ENCODE measurements at places on chromosomes 2 and 18.

DNA sequence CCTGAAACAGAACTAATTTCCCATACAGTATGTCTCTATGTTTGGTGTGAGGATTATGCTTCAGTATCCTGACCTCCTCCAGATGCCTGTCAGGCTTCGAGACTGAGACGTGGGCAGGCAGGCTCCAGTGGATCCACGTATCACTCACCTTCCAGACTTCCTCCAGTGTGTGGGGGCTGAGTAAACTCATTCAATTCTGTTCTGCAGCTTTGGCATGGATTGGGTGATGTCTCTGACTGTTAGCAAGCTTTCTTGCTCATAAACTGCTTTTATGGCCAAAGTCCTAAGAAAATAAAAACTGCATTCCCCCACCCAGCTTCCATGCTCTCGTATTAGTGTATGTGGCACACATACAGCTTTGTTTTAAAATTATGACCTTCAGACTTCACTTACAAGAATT lies 53.6 kb downstream of the CCDC93 start:
- no peak for DNase-seq

- peak; percentile 13 for DNase-seq
Observed at GRCh38 chr2:11344956-11345677, 681 bp upstream of the ROCK2 start.

DNA sequence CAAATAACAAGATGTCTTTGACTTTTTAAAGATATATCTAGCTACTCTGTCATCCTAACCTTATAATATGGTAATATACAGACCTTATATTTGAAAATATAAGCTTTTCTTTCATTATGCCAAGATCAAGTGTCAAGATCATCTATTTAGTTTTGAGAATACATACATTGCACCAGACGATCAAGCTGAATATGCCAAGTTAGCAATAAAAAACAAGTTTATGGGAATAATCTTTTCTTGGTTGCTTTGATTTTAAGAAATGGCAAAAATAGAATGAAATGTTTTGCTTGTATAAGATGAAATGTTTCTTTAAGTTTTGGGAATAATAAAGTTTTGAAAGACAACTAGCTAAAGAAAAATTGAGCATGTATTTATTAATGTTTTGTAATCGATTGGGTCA lies 163.8 kb downstream of the DPP4 start:
- DNase-seq, result no peak

DNA sequence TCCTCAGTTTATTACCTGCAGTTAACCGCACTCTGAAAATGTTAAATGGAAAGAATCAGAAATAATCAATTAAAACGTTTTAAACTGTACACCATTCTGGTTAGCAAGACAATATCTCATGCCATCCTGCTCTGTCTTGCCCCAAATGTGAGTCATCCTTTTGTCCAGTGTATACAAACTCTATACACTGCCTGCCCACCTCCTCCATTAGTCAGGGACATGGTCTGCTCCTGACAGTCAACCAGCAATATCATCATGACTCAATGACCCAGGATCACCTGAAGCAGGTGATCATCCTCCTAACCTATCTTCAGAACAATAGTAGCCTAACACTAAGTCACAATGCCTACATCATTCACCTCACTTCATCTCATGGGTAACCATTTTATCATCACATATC lies 214.7 kb downstream of the KCNH7 start:
- DNase-seq, result no peak

- no peak for DNase-seq
Observed at GRCh38 chr2:106147159-106147558, 46.9 kb downstream of the UXS1 start.

- DNase-seq, result no peak
Observed at GRCh38 chr2:238085899-238086298, 14.2 kb upstream of the ESPNL start.

DNA sequence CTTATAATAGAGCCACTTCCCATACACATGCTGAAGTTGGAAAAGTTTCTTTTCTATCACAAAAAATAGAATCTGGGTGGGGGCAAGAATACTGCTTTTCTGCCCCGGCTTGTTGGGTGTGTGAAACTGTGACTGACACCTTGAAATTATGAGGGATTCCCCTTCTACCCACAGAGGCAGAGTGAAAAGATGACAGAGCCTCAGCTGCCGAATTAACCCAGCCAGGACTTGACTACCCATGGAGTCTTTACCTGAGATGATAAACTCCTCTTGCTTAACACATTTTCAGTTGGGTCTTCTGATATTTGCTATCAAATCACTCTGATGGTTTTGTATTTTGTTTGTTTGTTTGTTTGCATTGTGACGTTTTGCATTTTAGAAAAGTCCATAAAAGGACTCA lies 66.0 kb upstream of the PMAIP1 start:
- no peak for DNase-seq

DNA sequence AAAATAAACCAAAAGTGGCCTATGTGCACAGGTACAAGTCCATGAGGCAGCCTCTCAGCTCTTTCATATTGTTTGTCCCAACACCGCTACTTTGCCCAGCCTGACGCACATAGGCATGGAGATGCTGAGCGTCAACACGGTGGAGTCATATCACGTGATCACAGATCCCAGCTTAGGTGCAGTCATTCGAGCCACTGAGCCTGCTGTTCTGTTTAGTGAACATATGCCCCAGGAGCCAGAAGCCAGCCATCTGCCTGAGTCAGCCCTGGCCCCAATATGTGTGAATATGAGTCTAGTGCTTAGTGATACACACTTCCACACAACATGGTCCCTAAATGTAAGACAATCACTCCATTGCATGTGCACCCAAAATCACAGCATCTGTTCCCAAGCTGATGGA lies 88.2 kb upstream of the LCLAT1 start:
- no peak for DNase-seq

- no peak for DNase-seq
Observed at GRCh38 chr18:9810994-9811705, 74.6 kb upstream of the TXNDC2 start.

DNA sequence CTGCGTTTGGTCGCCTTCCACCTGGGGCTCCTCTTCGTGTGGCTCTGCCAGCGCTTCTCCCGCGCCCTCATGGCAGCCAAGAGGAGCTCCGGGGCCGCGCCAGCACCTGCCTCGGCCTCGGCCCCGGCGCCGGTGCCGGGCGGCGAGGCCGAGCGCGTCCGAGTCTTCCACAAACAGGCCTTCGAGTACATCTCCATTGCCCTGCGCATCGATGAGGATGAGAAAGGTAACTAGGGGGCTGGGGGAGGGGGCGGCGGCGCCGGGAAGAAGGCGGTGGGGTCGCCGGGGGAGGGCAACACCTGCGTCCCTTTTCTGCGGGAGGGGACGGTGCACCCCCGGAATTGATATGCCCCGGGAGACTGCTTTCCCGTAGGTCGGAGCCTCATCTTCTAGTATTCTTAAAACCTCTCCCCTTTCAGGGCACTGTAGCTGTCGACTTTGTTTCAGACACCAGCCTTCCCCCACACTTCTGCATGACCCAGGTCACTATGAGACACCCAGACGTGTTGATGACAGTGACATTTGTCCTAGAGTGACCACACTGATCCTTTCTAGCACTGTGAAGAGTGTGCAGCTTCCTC lies 755 bp downstream of the SPAST start:
- no peak for DNase-seq

DNA sequence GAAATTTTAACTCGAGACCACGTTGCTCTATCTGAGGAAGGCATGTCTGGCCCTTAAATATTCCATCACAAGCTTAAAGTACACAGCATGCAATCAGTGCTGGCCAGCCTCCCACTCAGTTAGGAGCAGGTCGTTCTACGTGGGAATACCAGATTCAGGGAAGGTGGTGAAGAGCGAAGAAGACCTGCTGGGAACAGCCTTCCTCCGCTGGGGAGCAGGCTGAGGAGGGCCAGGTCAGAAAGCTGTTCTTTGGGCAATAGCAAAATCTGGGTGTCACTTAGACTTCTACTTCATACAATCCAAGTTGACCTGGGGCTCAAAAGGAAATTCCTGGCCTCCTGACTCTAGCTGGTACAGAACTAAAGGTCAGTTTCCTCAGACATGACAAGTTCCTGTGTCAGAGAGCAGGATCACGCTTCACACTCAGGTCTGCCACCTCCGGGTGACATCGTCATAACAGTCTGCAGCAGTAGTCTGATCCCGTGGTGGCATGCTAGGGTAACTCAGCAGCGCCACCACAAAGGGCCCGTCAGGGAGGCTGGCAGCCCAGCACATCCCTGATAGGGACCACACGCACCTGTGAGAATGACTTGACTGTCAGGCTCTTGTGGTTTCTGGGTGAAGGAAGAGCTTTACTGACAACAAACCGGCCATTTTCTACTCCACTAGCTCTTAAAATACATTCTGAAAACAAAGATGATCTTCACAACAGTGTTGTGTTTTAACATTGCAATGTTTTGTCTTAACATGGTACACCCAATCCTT lies 35.2 kb upstream of the NAPG start:
- peak; percentile 21 for DNase-seq

DNA sequence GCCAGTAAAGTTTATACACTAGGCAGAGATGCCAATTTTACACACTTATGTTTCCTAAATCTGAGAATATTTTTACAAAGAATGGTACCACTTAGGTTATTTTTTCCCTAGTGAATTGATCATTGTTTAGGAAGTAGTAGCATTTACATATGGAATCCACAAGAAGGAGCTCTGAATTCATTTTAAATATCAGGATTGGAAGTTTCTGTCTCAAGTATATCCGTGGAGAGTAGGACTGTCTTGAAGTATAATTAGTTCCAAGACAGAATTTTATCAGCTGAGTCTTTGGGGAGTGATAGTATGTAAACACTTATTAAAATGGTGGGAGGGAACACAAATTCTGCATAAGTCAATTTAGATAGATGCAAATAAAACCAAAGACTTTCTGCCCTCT lies 82.3 kb upstream of the FAM98A start:
- no peak for DNase-seq

DNA sequence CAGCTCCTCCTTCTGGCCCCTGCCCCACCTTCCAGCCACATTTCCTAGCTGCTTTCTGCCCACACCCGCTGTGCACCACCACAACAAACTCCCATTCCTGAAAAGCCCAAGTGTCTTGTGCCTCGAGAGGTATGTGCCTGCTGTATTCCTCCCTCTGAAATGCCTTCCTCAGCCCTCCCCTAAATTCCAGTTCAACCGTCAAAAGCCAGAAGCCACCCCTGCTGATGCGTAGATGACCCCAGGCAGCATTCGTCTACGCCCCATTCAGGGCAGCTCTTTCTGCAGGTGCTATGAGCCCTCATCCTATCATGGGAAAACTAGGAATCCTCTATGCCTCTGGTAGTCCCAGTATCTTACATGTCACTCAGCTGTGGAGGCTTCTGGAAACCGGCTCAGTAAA lies 71.7 kb downstream of the DNMT3A start:
- no peak for DNase-seq

DNA sequence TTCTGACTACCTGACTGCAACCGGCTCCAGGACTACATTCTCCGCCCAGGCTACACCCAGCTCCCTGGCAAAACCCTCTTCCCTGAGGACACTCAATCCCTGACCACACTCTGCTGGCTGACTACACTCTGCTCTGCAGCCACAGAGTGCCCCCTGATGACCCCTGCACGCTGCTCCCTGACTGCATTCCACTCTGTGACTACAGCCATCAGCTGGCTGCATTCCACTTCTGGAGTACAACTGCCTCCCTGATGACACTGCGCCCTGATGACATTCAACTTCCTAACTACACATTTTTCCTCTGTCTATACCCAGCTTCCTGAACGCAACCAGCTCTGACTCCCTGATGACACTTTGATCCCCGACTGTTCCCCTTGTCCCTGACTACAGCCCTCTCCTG lies 71.3 kb upstream of the NRXN1 start:
- no peak for DNase-seq
